ENCODE measurements at places on chromosomes 2 and 18.

- no peak for DNase-seq
These were observed 354.4 kb upstream of the SPRED2 start for GRCh38 chr2:65786765-65787164.

DNA sequence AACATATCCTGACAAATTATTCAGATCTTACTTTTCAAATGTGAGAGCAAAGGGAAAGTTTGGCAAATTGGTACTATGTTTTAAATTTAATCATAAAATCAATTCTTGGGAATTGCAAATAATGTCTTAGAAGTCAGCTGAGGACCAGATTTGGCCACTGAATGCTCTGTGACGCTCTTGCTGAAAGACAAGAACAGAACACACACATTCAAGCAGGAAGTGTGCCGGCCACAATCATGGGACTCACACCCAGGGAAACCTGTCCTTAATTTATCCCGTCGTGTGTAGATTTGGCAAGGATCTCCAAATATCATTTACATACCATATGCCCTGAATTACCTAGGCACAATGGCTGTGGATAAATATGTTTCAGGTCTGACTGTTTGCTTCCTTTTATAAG, 253.1 kb downstream of the TCF4 start:
- no peak for DNase-seq

- DNase-seq, result no peak
These were observed 1706.1 kb upstream of the CELF4 start for GRCh38 chr18:39271654-39272053.

- DNase-seq, result no peak
These were observed 26.4 kb upstream of the ARMC9 start for GRCh38 chr2:231172025-231172424.

GRCh38 chr2:201064797-201065329, 6.6 kb downstream of the HYCC2 start:
- DNase-seq, result no peak

DNA sequence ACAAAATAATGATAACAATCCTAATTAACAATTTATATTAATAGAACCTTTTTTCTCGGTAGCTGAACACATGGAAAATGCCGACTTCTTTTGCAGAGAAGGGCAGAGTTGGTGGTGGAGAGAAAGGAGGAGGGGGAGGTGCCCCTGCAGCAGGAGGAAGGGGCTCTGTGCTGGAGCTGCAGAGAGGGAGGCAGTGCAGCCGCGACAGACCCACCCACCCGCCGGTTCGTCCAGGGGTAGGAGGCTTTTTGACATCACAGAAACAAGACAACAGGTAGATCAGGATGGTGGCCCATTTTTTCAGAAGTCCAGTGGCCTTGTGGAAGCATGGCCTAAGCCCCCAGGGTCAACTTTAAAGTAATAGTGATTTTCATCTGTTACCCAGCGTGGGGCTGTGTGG, 321.1 kb upstream of the SALL3 start:
- no peak for DNase-seq

GRCh38 chr18:58225101-58225500, 181.1 kb downstream of the NEDD4L start:
- DNase-seq, result no peak

DNA sequence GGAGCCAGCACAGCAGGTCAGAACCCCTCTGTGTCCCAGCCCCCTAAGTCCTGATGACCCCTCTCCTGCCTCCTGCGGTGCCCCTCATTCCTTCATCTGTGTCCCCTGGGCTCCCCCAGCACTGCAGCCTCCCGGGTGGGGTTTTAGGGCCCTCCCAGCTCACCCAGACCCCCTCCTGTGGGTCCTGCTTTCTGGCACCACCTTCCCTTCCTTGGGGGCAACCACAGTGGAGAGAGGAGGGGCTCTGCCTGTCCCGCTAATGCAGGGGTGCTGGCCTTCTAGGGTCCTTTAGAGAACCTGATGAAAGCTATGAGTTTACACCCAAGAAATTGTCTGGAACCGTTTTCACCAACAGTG, 42.7 kb upstream of the ALPP start:
- no peak for DNase-seq

GRCh38 chr2:29834624-29835023, 86.8 kb downstream of the ALK start:
- no peak for DNase-seq

DNA sequence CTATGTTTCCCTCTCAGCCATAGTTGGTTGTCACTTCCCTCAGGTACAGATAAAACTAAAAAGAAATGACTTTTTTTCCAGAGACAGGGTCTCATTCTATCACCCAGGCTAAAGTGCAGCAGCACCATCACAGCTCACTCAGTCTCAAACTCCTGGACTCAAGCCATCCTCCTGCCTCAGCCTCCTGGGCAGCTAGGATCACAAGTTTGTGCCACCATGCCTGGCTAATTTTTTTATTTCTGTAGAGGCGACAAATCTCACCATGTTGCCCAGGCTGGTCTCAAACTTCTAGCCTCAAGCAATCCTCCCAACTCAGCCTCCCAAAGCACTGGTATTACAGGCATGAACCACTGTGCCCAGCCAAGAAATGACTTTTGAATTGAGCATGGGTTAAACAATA, 8.2 kb downstream of the ROCK2 start:
- no peak for DNase-seq

- no peak for DNase-seq
These were observed 97.9 kb upstream of the KLHL29 start for GRCh38 chr2:23286758-23287704.

- no peak for DNase-seq
These were observed 17.8 kb downstream of the NPC1 start for GRCh38 chr18:23568281-23569138.

- DNase-seq, result no peak
These were observed 3.3 kb upstream of the ORC2 start for GRCh38 chr2:200966770-200967169.

DNA sequence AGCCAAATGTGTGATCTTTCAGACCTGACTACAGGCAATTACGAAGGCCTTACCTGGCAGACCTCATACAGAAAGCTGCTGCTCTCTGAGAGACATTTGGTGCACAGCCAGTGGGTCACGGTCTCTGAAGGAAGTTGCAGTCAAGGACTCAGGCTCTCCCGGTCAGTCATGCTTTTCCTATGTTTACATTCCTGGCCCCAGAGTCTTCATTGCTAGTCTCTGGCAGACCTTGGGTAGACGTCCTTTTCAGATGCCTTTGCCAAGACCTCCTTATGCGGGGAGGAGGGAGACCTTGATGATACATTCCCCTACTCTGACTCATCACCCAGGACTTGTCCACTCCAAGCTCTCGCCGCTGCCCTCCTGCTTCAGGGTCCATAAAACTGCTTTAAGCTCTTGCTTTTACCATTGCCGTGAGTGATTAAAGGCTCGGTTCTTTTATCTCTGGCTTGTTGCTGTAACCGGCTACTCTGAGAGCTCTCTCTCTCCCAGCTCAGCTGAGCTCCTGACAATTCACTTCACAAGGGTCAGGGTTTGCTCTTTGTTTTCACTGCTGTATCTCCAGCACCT, 62.0 kb upstream of the SLC35F5 start:
- no peak for DNase-seq

- DNase-seq, result no peak
These were observed 12.7 kb downstream of the GCKR start for GRCh38 chr2:27509326-27509725.

DNA sequence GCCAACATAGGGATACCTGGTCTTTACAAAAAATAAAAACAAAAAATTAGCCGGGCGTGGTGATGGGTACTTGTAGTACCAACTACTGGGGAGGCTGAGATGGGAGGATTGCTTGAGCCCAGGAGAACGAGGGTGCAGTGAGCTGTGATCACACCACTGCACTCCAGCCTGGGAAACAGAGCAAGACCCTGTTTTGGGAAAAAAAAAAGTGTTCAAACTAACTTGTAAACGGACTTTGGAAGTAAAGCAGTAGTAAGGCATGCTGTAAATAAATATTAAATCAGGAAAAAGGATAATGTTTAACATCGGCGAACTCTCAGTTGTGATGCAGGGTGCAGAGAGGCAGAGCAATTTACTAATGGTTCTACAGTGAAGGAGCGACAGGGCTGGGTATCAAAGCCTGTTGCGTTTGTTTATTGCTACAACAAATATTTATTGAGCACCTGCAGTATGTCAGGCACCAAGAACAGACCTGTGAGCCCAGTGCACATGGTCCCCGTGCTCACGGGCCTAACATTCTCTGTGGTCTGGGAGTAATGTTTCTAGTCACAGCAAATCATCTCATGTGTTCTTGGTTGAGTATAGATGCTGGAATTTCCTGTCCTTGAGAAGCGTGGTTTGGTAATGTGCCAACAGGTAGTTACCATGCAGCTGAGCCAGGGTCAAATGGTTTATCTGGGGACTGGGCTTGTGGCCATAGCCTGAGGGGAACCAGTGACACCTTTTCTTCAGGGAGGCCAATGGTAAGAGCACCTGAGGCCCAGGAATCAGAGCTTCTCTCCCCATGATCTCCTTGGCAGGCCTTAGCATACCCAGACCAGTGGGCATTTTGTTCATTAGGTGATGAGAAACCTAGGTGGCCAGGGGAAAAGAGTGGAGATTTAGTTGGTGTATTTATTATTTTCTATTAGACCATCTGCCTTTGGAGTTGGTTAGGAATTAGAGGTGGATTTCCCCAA, 27.9 kb upstream of the GREB1 start:
- no peak for DNase-seq

DNA sequence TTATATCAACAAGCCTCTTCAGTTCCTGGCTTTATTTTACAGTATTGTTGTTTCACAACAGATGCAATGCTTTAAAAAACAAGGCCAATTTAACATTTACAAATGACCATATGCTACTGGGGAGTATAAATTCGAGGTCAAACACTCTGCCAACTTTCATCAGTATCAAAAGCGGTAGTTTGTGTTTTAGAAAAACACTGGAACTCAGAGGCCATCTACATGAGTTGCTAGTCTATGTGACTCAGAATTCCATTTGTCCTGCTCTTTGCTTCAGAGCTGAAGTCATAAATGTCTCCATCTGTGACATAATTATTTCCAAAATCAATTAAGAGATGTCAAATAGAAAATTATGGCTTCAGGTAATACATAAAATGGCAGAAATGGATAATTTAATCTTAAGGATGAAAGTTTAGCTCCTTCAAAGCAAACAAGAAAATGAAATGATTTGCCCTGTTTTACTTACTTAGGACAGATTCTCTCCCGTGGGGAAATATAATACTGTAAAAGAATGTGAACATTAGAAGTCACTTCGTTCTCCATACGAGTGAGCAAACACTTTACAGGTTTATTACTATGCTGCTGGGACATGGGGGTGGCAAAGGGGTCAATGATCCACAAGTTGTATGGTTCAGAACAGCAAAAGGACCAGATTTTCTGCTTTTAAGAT, 3.7 kb downstream of the MEX3C start:
- no peak for DNase-seq

DNA sequence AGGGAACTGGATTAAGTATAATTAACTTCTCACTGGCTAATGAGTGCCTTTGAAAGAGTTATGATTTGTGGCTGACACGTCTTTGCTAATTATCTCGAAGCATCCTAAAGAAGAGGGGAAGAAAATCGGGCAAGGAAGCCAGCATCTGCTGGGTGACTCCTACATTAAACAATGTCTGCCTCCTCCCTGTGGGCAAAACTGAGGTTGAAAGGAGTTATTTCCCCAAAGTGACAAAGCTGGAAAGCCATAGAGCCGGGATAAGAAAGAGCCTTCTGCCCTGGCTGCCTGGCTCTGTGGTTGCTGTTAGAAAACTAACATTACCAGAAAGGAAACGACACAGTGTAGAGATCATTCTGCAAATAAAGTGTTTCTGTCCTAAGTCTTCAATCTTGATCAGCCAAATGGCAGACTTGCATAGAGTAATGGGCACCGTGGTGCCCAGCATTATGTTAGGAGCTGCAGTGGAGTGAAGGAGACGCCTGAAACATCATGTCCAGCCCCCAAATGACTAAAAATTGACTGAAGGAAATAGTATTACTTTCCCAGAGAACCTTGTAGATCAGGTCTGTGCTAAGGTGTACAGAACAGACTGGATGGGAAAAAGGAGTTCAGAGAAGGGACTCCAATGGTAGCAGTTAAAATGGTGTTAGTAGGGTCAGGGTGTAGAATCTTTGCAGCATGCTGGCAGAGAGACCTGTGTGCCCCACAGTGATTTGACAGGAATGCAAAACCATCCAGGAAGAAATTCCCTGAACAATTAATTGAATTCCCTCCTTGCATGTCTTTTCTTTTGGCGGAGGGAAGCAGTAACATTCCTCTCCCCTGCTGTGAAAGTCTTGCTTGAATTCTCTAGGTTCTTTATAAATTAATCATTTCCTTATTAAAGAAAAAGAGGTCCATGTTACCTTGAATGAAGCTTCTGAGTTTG, 44.4 kb downstream of the ALPK2 start:
- no peak for DNase-seq

DNA sequence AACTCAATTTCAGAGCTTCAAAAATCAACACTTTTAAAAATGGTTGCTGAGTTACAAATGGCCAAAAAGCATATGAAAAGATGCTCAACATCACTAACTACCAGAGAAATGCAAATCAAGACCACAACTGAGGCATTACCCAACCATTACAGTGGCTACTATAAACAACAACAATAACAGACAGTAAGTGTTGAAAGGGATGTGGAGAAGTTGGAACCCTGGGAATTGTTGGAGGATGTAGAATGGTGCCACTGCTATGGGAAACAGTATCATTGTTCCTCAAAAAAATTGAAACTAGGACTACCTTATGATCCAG, 173.3 kb upstream of the SPRED2 start:
- DNase-seq, result no peak

GRCh38 chr2:37472959-37473358, 128.5 kb downstream of the QPCT start:
- no peak for DNase-seq

DNA sequence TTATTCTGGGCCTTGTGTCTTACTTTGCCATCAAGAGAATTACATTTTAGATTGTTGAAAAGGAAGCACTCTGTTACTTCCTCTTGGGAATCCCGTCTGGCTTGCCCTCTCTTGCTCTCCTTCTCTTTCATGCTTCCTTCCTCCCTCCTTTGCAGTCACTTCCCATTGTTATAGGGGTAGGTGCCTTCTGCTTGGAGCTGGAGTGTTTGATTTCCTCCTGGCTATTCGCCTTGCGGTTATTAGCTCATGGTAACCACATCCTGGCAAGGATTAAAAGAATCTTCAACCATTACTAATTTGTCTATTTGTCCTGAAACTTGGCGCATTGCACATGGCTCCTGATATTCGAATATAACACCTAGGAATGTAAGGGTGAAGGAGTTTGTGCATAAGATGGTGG, 115.0 kb downstream of the CERS6 start:
- DNase-seq, result no peak
